ENCODE measurements at places on chromosomes 12 and 14.

DNA sequence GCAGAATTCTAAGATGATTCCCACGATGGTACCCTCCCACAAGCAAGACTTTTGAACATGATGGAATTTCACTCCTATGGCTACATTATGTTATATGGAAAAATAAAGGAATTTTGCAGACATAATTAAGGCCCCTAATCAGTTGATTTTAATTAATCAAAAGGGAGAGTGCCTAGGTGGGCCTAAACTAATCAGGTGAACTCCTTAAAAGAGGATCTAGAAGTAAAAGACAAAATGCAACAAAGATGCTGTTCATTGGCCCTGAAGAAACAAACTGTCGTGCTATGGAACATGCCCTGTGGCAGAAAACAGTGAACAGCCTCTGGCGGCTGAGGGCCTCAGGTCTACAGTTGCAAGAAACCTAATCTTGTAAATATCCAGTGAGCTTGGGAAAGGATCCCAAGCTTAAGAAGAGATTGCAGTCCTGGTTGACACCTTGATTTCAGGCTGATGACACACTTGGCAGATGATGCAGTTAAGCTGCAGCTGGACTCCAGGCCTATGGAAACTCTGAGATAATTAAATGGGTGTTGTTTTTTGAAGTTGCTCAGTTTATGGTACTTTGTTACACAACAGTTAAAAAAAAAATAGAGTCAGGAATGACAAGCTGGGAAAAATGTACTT lies 13.8 kb downstream of the TMCC3 start:
- no peak for DNase-seq

- no peak for DNase-seq
Observed at GRCh38 chr14:58923751-58924405, 264.6 kb upstream of the DAAM1 start.

- no peak for DNase-seq
Observed at GRCh38 chr14:104142946-104143470, 4.6 kb downstream of the KIF26A start.

DNA sequence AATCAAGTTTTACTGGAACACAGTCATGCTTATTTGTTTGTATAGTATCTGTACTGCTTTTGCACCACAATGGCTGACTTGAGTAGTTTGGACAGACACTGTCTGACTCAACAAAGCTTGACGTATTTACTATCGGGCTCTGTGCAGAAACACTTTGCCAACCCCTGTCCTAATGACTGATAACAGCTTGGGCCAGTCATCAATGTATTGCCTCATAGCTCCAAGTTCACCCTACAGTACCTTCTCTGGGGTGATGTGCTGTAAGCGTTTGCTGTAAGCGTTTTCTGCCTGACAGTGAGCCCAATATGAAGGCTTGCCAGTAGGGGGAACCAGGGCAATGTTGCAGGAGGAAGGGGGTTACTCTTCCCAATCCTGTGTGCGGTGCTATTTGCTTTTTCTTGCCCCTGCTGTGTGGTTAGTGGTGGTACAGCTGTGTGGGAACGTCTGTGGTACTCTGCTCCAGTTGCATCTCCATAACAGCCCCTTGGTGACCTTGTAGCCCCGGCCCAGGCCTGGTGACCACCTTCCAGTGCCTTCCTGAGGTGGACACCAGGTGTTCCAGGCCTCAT lies 5.4 kb upstream of the CCDC177 start:
- DNase-seq: peak; percentile 100

DNA sequence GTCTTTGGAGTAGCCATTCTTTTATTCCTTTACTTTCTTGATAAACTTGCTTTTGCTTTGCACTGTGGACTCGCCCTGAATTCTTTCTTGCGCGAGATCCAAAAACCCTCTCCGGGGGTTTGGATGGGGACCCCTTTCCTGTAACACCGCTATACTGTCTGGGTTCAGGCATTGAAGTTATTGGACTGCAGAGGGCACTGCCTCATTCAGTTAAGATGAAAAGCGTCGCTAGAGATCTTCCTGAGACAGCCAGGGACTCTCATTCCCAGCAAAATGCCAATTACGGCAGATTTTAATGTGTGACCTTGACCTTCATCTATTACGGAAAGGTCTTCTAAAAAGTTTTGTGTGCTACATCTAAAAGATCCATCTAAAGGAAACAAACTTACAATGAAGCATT lies 17.3 kb upstream of the RIMKLB start:
- no peak for DNase-seq

GRCh38 chr14:39773387-39774126 lies 341.3 kb upstream of the FBXO33 start:
- no peak for DNase-seq

DNA sequence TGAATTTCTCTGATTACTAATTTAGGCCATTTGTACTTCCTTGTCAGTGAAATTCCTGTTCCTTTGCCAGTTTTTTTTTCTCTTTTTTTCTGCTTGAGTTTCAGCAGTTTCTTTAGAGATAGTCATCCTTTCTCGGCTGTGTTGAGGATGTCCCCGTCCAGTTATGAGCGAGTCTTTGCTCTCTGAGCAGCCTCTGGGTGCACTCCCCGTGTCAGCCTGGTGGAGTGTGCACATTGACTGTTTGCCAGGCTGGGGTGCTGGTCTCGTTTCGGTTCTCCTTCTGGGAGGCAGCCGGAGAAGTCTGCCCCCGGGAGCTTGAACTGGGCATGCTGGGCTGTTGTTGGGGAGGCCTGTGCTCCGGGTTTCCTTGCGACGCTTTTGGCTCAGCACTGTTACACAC lies 3.0 kb downstream of the PACS2 start:
- peak; percentile 60 for DNase-seq

All from fibroblast of mammary gland (primary cell).